Thyroid gland (tissue), 4 donors: ENCODE measurements at places on chromosomes 4 and X. TPM values are rescaled to one million over a fixed set of nuclear protein-coding genes. Genes with fewer than 3 reads are reported as not detected.

Gene AWAT2
- not detected for total RNA-seq

DNA sequence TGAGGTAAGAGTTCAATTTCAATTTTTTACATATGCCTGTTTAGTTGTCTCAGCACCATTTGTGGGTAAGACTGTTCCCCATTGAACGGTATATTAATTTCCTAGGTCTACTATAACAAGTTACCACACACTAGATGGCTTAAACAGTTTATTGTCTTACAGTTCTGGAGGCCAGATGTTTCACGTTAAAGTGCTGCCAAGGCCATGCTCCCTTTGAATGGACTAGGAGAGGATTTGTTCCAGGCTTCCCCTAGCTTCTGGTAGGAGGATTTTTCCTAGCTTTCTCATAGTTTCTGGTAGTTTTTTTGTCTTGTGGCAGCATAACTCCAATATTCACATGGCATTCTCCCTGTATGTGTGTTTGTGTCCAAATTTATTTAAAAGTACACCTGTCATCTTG lies 149.3 kb upstream of the CYSLTR1 start:
- no peaks in the 10 kb centered on the region for H3K36me3 ChIP-seq
- no peak overlapping the region for H3K27ac ChIP-seq
- DNase-seq = no peak
- no peaks in the 10 kb centered on the region for H3K4me1 ChIP-seq
- H3K27me3 ChIP-seq = no peaks in the 10 kb centered on the region

Gene VCX2
- total RNA-seq = not detected

DNA sequence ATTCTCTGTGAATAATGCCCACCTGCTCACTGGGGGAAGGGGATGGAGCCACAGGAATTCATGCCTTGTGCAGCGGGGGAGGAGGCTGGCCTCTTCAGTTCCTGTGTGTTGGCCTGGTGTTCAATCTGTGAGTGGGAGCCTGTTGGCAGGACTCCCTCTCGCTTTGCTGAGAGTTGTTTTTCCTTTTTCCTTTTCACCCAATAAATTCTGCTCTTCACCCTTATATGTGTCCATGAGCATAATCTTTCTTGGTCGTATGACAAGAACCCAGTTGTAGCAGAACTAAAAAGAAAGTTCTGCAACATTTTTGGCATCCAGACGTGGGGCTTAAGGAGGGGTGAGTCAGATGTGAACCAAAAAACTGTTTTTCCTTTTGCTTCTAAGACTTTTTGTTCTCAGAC lies 235.2 kb upstream of the HDX start:
- no peaks in the 10 kb centered on the region for H3K27me3 ChIP-seq
- no peaks in the 10 kb centered on the region for H3K36me3 ChIP-seq

Gene SSX4
- total RNA-seq = not detected

Gene RPS3A
- total RNA-seq = 2,907 TPM

GRCh38 chrX:12753366-12753765 lies 37.8 kb upstream of the PRPS2 start:
- no peak overlapping the region for H3K4me3 ChIP-seq
- no peaks in the 10 kb centered on the region for H3K4me1 ChIP-seq
- H3K27ac ChIP-seq = no peak overlapping the region
- no peak for DNase-seq
- H3K27me3 ChIP-seq = no peaks in the 10 kb centered on the region
- H3K36me3 ChIP-seq = no peaks in the 10 kb centered on the region

Gene CXCL6
- total RNA-seq = not detected

Gene USO1
- 102 TPM for total RNA-seq

DNA sequence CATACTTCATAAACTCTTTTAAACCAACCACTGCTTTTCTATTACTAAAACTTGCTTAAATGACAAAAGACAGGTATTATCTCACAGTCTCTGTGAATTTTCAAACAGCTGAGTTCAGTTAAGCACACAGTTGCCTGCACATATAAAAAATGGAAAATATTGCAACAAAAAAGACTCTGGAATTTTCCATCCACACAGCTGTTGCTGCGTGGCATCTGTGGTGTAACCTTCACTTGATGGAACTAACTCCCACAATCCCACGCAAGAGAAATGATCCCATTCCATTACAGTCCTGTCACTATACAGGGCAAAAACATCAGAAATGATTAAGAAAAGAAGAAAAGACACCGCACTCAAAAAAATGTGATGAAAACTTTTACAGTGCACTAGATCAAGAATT lies 149.8 kb upstream of the TBL1X start:
- H3K27me3 ChIP-seq = no peaks in the 10 kb centered on the region
- no peaks in the 10 kb centered on the region for H3K4me1 ChIP-seq
- DNase-seq = no peak
- H3K27ac ChIP-seq = no peak overlapping the region
- H3K4me3 ChIP-seq = no peak overlapping the region
